Inflammatory macrophage treated with lipopolysaccharide for 1 hour (primary cell): ENCODE measurements at places on chromosomes 1 and 21.

DNA sequence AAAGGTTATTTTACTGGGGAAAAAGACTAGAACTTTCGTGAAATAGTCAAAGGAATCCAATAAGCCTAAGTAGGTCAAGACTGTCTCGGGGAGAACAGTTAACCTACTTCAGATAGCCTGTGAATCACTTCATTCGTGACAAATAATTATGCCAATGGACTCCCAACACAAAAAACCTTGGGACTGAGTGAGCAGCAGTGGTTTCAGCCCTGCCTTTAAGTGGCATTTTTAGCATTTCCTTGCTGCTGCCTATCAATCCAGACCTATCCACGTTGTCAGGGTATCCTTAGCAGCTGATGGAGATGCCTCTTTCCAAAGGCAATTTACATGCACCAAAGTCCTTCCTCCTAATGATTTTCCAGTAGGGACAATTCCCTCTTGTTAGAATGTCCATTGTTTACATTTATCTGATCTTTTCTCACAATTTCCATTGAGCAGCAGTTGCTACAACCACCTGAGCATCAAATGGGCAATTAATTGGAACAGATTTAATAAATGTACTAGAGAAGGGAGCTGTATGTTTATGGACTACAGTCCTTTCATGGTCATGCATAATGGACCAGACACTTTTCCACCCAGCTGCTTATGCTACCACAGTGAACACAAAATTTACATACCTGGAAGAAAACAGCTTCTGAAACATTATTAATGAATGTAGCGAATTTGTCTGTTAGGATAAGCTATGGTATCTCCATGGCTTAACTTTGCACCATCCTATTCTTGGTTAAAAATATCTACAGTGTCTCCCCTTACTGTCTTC is 75.8 kb downstream of the TM2D1 start:
- no peak for DNase-seq

DNA sequence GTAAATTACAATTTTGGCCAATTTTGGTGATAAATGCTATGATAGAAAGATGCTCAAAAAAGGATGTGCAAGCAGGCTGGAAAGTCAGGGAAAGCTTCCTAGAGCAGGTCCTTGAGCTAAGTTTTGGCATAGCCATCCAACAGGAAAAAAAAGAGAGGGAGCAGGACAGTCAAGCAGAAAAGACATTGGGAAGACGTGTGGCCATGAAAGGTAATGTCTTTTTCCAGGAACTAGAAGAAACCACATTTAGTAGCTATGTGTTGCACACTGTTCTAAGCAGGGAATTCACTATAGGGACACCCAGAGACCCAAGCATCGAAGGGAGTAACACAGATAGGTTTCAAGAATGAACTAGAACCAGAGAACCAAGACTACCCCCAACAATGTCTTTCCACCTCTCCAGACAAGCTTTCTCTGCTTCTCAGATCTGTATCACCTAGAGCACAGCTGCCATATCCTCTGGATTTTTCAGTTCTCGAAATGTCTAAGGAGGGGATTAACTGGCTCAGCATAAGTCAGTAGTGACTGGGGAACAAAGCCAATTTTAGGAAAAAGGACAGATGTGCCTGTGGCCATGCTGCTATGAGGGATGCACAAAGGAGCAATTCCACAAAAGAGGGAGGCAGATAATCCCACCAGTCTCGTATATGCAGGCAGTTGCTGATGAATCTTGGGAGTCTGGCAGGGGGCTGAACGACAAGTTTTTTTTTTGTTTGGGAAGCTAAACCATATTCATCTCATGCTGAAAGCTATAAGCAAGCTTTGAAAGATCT is 97.1 kb upstream of the DAB1 start:
- no peak for DNase-seq

GRCh38 chr1:94552071-94552586 is 10.6 kb upstream of the F3 start:
- no peak for DNase-seq

GRCh38 chr1:157829711-157830110 is 9.8 kb upstream of the FCRL1 start:
- DNase-seq = no peak

- DNase-seq = no peak
Observed at GRCh38 chr21:36048357-36048756, 12.0 kb downstream of the SETD4 start.
